ENCODE measurements at places on chromosomes 7 and 10.

GRCh38 chr10:113151190-113151666 lies 201.2 kb downstream of the TCF7L2 start:
- DNase-seq = no peak

- no peak for DNase-seq
These were observed 63.8 kb downstream of the MICALL2 start for GRCh38 chr7:1395211-1396070.

DNA sequence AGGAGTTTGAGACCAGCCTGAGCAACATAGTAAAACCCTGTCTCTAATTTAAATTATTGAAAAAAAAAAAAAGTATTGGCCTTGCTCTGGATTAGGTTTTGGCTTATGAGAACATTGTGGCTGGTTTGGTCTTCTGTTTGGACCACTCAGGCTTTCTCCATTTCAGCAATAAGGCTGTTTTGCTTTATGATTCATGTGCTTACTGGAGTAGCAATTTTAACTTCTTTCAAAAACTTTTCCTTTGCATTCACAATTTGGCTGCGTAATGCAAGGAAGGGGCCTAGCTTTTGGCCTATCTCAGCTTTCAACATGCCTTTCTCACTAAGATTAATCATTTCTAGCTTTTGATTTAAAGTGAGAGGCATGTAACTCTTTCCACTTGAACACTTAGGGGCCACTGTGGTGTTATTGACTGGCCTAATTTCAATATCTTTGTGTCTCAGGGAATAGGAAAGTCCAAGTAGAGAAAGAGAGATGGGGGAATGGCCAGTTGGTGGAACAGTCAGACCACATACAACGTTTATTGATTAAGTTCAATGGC lies 38.0 kb upstream of the SRPK2 start:
- no peak for DNase-seq

- DNase-seq = no peak
These were observed 88.1 kb downstream of the XPNPEP1 start for GRCh38 chr10:109835257-109835656.

GRCh38 chr7:2761801-2762497 lies 73.9 kb downstream of the AMZ1 start:
- no peak for DNase-seq

GRCh38 chr7:11415101-11415500 lies 416.9 kb downstream of the THSD7A start:
- DNase-seq = no peak

GRCh38 chr7:18593602-18594279 lies 98.2 kb downstream of the HDAC9 start:
- no peak for DNase-seq

DNA sequence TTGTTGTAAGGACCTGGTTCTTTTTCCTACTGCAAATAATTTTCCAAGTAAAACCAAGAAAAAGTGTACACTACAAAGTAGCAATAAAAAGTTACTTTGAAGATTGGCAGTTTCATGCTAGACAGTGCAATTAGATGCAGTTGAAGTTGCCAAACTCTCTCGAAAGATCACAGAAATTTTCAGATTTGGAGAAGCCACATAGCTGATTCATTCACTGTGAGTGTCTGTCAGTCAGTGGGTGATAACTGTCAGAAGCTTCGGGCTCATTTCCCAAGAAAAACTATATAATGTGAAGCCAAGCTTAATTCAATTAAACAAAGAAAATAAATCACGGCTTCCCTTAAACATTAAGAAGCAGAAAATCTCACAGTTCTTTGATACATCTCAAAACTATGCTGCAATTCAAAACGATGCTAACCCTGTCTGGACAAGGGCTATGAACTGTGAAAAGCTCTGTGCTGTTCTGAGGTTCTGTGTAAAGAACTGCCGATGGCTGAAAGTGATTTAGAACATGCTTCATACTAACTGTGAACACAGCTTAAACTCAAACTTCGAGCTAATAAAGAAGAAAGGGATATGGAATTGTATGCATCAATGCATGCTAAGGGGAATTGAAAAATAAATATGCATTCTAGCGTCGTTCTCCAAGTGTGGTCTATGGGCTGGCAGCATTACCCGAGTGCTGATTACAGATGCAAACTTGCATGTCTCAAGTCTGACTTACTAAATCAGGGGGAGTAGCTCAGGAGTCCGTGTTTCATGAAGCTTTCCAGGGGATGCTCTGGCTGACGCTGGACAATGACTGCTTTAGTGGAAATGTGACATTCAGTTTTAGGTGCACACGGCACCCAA lies 557.4 kb downstream of the CALN1 start:
- DNase-seq = no peak

- no peak for DNase-seq
These were observed 1654.9 kb upstream of the LRRTM3 start for GRCh38 chr10:65270969-65271368.

DNA sequence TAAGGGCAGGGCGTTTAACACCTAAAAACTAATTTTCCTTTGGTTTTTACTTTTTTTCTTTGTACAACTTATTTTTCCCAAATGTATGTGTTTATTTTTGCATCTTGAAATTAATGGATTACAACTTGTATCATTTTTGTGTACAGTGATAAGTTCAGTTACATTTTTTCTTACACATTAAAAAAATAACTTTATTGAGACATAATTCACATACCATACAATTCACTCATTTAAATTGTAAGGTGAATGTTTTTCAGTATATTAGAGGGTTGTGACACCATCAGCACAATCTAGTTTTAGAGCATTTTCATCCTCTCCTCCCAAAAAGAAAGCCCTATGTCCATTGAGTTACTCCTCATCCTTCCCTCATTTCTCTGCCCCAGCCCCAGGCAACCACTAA lies 11.6 kb downstream of the OGDH start:
- DNase-seq = no peak

GRCh38 chr10:6473430-6473829 lies 106.6 kb downstream of the PRKCQ start:
- DNase-seq = no peak

GRCh38 chr7:29146057-29146706 lies at the start of gene CPVL:
Gene CPVL, minus strand, starts transcription at chr7:29146537. Its CDS starts 25,476 bp downstream, at chr7:29121061.
- DNase-seq = no peak

Measured in germinal center (tissue), 1 donor.